ENCODE measurements at places on chromosomes 2 and 18.

DNA sequence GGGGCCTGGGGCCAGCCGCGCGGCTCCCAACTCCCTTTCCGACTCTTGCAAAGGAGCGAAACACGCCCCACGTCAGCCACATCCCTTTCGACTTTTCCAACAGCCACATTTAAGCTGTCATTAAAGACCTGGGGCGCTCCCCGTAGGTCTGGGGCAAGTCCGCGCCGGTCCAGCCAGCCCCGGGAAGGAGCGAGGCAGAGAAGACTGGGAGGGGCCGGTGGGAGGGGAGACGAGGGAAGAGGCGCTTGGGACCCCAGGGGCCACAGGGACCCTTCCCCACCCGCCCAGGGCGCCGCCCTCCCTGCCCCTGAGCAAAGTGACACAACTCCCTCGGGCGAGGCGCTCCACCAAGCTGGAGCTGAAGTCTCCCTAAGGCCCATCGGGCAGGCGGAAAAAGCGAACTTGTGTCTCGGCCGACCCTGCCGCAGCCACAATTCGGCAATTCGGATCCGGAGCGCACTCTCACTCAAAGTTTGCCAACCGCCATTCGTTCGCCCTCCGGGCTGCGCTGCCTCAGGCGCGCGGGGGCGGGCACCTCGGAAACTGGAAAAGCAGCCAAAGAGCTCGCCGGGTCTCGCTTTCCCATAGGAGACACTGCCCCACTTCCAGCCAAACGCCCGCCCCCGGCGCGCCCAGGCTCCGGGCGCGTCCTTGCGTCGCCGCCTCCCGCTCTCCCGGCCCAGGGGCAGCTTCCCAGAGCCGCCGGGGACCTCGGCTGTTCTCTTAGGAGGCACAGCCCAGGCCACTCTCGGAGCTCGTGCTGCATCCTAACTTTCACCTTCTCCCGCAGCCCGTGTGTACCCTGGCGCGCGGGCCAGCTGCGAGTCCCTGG is 1.1 kb upstream of the KCTD1 start:
- peak; percentile 66 for DNase-seq

DNA sequence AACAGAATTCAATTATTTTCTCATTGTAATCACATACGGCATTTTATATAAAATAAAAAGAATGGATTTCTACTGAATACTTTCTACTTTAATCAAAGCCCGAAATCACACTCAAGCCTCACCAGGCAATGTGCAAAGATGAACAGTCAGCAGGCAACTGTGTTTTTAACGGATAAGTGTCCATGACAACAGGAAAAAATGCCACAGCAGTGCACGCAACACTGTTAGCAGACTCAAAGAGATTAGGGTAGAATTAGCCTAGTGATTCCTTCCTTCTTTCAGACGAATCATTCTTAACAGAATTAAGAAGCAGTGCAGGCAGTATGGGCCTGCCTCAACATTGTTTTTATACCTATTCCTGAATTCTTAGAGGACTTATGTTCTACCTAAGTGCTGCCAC is 135.6 kb downstream of the CDH2 start:
- no peak for DNase-seq

DNA sequence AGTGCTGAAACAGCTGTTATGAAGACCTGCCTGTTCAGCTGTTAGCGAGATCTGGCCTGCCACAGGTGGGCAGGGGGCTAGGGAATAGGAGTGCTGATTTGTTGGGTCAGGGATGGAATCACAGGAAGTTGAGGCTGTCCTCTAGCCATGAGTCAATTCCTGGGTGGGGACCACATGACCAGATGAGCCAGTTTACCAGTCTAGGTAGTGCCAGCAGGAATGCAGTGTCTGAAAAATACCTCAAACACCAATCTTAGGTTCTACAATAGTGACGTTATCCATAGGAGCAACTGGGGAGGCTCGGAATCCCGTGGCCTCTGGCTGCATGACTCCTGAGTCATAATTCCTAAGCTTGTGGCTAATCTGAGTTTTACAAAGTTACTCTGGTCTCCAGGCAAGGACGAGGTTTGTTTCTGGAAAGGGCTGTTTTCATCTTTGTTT is 44.9 kb downstream of the DYSF start:
- DNase-seq, result no peak

DNA sequence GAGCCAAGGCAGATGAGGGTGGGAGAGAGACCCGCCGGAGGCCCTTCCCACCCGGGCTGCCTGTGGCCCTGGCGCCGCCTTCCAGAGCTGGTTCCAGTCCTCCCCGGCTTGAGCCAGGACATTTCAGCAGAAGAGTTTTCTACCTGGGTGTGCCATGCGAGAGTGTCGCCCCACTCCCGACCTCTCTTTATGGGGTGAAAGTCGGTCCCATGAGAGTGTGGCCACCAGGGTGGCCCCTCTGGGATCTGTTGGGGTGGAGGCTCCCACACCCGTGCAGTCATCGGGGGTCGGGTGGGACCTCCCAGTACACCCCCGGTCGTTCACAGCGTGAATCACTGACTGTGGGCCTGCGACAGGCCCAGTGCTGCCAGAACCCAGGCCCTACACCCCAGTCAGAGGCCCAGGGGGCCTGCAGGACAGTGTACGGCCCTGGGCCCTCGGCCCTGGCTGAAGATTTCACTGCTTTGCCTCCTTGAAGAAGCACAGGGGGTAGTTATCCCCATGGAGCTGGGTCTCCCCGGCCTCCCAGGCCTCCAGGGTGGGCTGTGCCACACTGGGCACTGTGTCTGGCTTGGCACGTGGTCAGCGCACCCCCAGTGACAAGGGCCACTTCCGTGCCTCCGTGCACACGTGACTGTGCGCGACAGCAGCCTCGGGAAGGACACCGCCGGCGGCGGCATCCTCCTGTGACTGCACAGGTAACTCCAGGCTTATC is 5.9 kb downstream of the NFATC1 start:
- DNase-seq, result no peak

GRCh38 chr2:111535404-111535803 is 348.6 kb downstream of the ANAPC1 start:
- DNase-seq, result no peak

- no peak for DNase-seq
Measured at GRCh38 chr18:11163665-11164064, 14.3 kb upstream of the PIEZO2 start.

GRCh38 chr2:64114063-64114911 is 29.9 kb downstream of the PELI1 start:
- no peak for DNase-seq

- no peak for DNase-seq
Measured at GRCh38 chr2:233082222-233082930, 22.2 kb downstream of the INPP5D start.

GRCh38 chr2:118322406-118322805 is 234.1 kb downstream of the INSIG2 start:
- DNase-seq, result no peak

DNA sequence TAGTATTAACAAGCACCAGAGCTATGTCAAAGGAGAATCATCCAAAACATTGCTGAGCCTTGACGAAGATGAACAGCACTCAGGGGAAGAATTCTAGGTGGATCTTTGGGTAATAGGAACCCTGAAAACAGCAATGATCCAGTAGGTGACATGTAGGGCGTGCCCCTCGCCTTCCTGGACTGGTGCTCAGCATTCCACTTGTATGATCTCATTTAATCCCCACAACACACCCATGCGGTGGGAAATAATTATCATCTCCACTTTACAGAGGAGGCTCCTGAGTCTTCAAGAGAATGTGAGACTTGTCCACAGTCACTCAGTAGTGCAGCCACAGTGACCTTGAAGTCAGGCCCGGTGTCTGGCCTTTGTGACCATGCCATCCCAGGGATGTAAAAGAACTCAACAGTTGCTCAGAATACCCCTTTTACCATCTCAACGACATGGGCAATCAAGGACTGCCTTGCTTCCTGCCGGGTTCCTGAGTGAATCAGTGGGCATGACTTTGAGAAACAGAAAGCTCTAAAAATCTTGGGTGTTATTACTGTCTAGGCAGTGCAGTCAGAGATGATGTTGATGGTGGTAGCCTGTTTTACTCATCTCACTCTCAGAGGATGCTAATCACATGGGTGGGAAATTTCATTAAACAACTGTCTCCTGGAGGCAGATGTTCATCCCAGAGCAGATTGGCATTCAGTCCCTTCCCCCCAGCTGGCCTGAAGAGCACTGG is 161.6 kb downstream of the BCL11A start:
- DNase-seq, result no peak

GRCh38 chr2:174957050-174957449 is 48.1 kb downstream of the CHN1 start:
- DNase-seq, result no peak

DNA sequence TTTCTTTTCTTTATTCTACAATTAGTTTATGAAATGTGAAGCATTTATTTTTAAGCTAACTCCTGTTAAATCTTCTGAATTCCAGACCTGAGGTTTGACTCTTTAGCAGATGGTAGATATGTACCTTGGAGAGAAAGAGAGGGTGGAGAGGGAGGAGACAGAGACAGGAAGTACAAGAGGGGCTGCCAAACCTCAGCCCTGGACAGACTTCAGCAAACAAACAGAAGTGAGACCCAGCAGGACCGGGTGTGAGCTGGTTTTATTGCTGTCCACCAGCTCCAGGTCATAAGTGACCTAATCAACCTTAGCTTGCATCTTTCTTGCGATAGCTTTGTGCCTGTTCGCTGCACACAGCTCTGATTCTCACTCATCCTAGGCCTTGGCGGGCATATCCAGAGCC is 168.6 kb downstream of the CNTNAP5 start:
- DNase-seq, result no peak

DNA sequence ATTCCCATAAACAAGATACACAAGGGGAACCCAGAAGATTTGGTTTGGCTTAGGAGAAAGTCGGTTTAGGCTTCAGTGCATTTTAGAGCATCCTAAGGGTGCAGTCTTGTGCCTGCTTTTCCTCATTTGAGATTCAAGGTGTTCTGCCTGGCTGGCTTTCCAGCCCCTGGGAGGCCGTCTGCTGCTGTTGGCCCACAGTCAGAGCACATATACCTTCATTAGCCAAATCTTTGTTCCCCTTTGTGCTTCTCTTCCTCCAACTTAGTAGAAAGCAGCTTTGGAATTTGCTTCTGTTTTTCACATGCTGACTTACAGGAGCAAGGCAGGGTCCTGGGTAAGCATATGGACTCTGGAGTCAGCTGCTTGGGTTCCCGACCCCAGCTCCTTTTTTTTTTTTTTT is 477.1 kb upstream of the TCF4 start:
- no peak for DNase-seq

GRCh38 chr2:66575625-66576310 is 140.8 kb downstream of the MEIS1 start:
- DNase-seq, result peak; percentile 39

DNA sequence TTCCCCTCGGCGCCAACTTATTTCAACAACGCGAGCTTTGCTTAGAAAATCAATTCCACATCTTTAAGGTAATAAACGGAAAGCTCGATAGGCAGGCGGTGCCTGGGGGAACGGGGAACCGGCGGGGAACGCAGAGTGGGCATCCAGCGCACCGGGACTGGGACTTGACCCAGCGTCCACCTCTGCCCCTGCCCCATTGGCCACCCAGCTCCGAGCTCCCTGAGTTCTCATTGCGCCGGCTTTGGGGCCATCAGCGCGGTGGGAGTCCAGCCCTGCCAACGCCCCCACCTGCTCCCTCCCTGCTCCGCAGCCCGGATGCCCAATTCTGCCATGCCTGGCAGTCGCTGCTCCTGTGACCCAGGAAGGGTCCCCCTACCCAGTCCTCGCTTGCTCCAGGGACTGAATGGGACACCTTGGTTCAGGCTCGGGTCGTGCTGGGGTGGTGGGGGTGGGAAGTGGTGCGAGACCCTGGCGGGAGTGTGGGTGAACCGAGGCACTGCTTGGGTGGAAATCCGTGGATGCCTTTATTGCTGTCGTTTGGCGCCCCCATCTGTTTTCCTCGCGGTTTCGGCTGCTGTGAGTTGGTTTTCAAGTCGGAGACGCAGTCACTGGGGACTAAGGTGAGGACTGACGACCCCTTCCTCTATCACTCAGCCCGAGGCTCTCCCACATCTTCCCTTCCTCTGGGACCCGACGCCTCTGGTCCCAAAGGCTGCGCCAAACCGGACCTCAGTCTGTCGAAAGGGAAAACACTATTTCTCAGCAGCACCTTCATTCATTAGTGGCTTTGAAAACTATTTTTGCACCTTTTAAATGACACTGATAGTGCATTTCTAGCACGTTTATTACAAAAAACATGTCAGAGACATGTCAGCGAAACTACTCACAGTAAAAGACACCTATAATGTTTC is 2.4 kb upstream of the EVX2 start:
- no peak for DNase-seq

DNA sequence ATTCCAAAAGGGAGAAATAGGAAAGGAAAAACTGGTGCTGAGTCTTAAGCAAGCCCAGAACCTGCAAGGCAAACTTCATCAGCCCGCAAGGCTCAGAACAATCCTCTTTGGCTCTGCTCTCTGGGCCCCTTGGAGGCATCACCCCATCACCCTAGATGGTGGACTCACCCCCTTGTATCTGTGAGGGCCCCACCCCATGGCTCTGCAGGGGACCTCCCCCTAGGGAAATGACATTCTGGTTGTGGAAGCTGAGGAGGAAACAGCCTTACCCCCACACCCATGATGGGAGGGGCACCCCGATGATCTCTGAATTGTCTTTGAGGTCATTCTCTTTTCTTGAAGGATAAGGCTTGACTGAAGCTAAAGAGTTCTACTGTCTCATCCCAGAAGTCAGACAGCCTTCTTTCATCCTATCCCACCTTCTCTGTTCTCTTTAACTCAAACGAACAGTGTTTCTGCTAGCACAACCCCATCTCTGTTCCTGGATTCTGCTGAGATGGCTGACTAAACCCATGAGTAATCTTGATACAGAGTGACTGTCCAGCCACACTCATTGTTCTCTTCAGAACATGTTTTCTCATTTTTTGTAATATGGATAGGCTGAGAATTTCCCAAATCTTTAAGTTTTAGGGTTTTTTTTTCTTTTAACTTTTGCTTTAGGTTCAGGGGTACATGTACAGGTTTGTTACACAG is 492.1 kb upstream of the MYT1L start:
- DNase-seq, result no peak

DNA sequence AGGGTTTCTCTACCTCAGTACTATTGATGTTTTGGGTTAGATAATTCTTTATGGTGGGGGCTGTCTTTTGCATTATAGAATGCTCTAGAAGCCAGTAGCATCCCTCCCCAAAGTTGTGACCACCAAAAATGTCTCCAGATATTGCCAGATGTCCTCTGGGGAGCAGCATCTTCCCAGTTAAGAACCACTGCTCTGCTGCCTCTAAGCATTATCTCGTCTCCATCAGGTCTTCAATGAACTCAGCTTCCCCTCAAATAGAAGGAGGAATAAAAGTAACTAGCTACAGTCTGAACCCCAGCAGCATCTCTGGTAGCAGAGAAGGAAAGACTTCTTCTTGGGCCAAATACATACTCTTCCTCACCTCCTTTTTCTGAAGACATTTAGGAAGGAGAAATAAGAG is 244.1 kb downstream of the AGPS start:
- DNase-seq, result no peak

DNA sequence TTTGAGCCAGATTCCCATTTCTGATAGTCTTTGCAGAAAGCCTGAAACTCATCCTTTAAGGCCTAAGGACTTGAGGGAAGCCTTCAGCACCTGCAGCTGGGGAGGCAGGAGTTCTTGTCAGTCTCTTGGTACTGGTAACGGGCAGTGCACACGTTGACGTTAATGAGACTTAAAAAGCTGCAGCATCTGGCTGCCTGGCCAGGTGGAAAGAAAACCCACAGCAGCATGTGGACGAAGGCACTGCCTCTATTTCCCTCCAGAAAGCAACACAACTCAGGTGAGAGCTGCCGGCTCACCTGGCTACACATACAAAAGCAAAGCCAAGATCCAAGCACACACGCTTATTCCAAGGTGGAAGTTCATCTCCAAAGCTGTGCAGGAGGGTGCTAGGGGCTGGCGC is 178.8 kb downstream of the ANAPC1 start:
- DNase-seq, result no peak

- no peak for DNase-seq
Measured at GRCh38 chr18:6811816-6812215, 82.3 kb downstream of the ARHGAP28 start.

Data from HEK293T (cell line).